ENCODE measurements at places on chromosomes 1 and 21.

GRCh38 chr21:26709090-26709489, 136.0 kb upstream of the CYYR1 start:
- no peak for DNase-seq

GRCh38 chr1:155729031-155729898, 40.4 kb downstream of the DAP3 start:
- peak; percentile 14 for DNase-seq

DNA sequence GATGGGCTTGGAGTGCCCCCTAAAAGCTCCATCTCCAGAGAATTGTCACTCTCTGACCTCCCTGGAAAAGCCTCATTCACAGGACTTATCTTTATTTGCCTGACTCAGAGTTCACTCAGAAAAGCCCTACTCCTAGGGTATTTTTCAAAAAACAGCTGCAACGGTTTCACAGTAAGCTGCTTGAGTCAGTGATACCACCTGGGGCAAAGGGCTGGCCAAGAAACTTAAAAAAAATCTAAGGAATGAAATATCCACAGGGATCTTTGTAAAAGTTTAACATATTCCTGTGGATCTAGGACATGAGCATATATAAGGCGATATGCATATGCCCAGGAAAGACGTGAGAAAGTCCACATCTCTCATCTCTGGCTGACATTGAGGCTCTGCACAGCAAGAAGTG, 33.8 kb upstream of the TSPAN2 start:
- DNase-seq: no peak

GRCh38 chr1:110433803-110434202, 17.1 kb upstream of the PROK1 start:
- no peak for DNase-seq

- no peak for DNase-seq
These were observed 477.8 kb upstream of the CAMK1G start for GRCh38 chr1:209105701-209106100.

DNA sequence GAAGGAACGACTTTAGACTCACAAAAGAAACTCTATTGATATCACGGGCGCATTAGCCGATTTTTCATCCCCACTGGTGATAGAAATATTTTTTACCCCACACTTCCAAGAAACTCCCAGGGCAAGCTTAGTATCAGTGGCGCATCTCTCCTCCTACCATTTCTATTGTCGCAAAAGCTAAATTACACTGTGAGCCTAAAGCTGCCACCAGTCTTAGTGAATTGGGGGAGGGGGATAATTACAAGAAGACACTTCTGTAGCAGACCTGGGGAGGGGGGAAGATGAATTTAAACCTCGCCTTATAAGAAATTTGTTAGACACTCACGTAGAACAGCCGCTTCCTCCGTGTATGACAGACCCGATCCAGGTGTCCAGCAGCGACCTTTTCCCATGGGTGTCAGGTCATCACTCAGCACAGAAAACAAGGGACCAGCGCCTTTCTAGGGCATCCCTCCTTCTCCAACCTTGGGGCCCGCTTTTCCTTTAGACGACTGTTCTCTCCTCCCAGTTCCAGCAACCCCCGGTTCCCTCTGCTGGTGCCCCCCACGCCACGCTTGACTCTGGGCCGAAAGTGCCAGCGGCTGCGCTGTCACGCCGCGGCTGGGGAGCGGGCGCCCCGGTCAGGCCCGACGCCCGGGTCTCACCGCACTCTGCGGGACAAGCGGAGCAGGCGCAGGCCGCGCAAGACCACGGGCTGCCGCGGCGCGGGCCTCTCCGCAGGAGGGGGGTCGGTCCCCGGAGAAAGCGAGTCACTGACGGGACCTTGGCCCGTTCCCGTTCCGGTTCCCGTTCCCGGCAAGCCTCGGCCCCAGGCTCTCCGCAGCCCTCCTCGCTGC, 821 bp downstream of the PHC2 start:
- peak; percentile 19 for DNase-seq

DNA sequence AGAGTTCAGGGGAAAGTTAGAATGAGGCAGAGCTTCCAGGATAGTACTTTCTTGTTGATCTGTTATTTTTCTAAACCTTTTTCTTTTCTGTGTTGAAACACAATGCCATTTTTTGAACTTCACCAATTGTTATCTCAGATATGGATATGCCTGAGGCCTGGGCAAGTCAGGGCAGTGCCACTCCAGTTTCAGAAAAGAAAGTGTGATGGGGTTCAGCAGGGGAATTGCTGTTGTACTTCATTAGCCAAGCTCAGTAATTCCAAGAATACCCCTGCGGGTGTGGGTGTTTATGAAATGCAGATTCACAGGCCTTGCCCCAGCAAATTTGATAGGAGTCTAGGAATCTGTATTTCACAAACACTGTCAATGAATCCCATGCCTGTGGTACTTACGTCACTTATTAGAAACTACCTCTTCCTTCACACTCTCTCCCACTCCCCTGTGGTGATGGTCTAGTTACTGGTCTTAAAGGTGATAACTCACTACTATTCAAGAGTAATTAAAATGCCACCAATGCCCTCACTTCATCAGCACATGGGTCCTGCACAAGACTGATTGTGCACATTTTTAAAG, 142.3 kb downstream of the PBX1 start:
- DNase-seq: no peak

- no peak for DNase-seq
These were observed 141.9 kb upstream of the C1orf21 start for GRCh38 chr1:184244962-184245361.

DNA sequence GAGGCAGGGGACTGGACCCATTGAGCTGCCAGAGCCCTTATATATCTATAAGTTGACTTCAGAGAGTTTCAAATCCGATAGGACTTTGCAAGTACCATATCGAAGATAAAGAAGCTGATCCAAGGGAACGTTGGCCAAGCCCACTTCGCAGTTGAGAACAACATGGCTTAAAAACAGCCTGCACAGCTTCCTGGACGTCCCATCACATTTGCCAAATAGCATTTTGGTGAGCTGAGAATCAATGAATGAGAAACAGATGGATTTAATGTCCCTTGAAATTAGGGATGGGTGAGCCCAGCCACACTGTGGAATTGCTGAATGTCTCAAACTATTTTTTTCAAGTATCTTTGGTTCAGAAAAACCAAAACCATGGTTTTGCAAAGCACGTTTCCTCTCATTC, 64.8 kb downstream of the KCNJ15 start:
- no peak for DNase-seq
